ENCODE measurements at places on chromosomes 7 and 10. TPM values are rescaled to one million over a fixed set of nuclear protein-coding genes. Genes with fewer than 3 reads are reported as not detected.

The PTPN12 gene
- total RNA-seq: 46.6 TPM

The AGBL3 gene
- 0.78 TPM for total RNA-seq

GRCh38 chr7:25179325-25179724 lies 49.0 kb downstream of the NPVF start:
- no peak for DNase-seq

The WDFY4 gene
- total RNA-seq: 4.6 TPM

- no peak for DNase-seq
These were observed 534.6 kb upstream of the POM121L12 start for GRCh38 chr7:52500841-52501240.

Measured in left colon (tissue), 2 donors.